ENCODE measurements at places on chromosomes 6 and 20.
A peak's percentile ranks its signal among the peaks of the same experiment; 100 is the strongest.

GRCh38 chr6:151385177-151385576 lies 6.2 kb downstream of the ZBTB2 start:
- no peak for DNase-seq

GRCh38 chr20:3922223-3922982 lies 33.2 kb downstream of the PANK2 start:
- DNase-seq, result no peak

DNA sequence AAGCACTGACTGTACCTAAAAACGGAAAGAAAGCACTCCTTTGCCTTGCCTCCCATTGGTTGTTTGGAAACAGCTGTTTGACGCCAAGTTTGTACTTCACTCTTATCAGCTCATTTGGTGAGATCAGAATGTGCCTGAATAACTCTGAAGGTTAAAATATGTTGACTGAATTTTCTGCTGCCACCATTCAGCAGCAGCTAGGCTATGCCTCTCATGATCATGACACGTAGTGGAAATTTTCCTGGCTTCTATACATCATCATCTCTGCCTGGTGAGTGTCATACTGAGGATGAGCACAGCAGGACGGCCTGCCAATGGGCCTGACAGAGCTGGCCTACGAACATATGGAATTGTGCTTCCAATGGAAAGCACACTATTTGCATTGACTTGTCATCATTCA lies 704.9 kb upstream of the CITED2 start:
- no peak for DNase-seq

- DNase-seq, result no peak
These were observed 269.1 kb upstream of the TBX18 start for GRCh38 chr6:85033547-85033946.

DNA sequence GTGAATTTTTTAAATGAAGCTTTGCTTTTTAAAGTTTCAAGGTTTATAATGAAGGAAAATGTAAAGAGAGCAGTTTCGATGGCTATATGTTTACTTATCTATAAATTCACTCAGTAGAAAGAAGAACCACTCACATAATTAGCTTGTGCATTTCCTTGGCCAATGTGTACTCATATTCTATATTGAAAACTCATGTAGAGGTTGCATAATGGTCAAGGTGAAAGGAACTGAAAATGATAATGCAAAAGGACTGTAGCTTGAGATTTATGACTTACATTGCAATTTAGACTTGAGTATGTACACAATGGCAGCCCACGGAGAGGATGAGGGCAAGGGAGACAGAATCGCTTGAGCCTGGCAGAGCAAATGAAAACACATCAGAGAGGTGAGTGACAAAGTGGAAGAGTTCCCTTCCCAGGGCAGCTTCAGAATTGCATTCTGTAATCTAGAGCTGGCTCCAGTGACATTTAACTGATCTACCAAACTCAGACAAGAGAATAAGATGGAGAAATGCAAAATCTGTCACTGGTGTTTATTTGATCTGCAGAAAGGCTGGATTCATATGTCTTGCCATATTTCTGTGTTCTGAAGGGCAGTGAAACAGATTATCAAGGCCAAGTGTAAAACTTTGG lies 191.8 kb downstream of the TMEM200A start:
- DNase-seq, result no peak

- DNase-seq, result no peak
These were observed 6.4 kb upstream of the PNPLA1 start for GRCh38 chr6:36263390-36264000.

DNA sequence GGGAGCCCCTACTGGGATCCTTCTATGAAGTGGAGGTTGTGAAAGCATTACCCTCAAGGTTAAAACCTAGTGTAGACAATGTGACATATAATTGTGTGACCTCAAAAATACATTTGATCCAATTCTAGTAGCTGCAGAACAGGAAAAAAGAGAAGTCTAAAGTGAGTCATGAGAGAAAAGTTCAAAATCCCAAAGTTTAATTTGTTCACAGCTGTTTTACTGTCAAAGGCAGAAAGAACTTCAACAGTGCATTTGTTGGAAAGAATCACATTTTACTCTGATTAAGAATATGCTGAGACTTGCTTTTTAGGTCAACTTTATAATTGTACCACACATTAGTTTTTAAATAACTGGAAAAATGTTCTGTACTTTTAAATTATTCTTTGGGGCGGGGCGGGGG lies 1027.4 kb upstream of the FLRT3 start:
- no peak for DNase-seq

DNA sequence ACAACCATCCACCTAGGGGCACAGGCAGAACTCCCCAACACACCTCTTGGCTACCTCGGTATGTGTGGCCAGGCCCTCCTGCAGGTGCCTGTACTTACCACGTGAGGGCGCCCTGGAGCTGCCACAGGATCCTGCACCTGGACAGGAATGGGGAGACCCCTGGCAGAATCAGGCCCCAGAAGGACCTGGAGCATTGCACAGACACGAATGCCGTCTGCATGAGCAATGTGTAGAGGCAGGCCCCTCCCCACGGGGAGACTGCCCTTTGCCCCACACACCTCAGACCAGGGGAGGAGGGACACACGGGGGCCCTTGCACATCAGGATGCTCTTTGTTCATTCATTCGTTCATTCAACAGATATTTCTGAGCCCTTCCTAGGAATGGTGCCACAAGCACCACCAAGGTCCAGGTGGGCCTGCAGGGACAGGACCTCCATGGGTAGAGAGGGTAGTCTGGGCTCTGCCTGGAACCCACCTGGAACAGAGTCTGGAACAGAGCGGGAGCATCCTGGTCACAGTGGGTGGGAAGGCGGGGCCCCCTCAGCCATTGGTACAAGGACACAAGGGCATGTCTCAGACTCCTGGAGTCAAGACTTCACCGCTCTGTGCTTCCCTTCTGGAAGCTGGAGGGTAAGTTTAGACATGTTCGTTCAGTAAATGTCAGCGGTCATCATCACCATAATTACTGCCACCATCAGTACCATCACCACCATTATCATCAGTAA lies 32.3 kb downstream of the YTHDF1 start:
- peak; percentile 21 for DNase-seq

GRCh38 chr6:119470893-119471542 lies 121.5 kb upstream of the MAN1A1 start:
- no peak for DNase-seq

DNA sequence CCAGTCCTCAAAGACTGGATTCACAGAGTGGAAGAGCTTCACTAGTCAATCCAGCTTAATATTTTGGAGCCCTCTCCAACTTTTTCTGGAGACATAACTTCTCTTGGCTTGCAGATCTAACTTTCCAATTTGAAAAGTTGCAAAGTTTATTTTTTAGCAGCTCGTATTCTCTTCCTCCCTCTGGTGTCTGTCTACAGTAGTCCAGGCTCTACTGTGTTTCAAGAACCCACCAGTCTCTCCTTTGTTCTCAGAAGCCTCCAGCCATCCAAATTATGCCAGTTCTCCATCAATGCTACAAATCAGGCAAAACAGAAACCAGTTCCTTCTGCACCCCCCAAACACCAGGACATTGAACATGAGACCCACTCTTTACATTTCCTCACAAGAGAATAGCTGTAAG lies 376.1 kb upstream of the OPRM1 start:
- no peak for DNase-seq

DNA sequence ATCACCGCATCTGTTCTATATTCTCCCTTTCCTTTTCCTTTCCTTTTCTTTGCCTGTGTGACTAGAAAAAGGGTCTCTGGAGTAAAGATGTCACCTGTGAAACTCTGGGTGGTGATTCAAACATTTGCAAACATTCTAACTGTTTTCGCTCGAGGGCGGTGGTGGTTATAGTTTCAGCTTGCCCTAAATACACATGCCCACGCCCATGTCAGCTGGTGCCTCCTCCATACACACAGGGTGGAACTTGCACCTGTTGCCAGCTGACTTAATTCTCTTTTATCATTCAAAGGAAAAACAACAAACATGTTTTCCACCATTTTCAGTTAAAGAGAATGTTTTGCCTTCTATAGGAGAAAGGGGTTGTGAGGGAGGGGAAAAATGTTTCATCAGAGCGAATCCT lies 381.9 kb upstream of the ARID1B start:
- no peak for DNase-seq

DNA sequence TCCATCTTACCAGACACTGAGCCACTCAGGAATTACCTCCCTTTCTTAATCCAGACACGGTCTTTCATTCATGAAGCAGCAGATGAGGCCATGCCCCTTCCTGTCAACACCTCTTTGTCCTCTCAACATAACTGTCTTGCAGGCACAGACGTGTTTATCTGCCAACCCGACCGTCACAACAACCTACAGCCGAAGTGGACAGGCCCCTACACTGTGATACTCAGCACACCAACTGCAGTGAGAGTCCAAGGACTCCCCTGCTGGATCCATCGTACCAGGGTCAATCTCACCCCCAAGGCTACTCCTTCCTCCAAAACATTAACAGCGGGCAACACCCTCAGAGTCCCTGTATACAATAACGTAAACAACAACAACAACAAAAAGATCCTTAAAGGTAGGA lies 30.6 kb upstream of the ULBP3 start:
- DNase-seq, result no peak

DNA sequence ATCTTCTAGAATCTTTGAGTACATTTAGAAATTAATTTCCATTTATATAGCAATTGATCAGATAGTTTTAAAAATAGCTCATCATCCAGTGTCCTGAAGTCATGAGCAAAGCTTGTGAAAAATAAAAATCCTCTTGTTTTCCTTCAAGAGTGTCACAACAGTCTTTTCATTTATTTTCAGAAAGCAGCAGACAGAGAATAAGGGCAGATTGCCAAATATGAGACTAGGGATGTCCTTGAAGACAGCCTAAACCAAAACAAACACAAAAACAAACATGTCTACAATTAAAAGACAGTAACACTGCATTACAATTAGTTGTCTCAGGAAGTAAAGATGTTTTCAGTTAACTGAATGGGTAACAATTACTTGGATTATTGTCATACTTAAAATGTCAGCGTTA lies 682.8 kb downstream of the TFAP2A start:
- DNase-seq, result no peak

GRCh38 chr6:43869079-43869710 lies 99.2 kb downstream of the VEGFA start:
- DNase-seq, result no peak

- DNase-seq, result no peak
These were observed 12.5 kb downstream of the SESN1 start for GRCh38 chr6:109082188-109082577.

GRCh38 chr20:16488086-16488485 lies 85.2 kb downstream of the KIF16B start:
- DNase-seq, result no peak

- no peak for DNase-seq
These were observed 29.7 kb downstream of the PDRG1 start for GRCh38 chr20:31922181-31922580.

DNA sequence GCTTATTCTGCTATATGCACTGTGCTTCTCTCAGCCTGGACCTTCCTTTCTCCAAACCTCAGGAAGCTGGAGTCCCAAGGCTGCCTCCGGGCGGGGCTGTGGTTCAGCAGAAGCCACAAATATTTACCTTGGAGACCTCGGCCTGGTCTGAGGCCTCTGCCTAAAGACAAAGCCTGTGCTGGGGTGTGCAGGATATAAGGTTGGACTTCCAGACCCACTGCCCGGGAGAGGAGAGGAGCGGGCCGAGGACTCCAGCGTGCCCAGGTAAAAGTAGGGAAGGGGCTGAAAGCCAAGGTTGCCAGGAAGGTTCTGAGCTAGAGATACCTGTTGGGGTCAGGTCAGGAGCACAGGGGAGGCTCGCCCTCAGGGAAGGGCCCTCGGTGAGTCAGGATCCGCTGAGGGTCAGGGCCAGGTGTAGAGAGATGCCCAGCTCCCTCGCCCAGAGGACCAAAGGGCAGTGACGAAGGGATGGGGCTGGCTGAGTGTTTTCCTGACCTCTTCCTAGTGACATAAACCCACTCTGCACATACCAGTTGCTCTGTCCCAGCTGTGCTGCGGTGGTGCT lies at the start of gene BPIFB1:
BPIFB1 (plus strand) TSS at position 224 of the 565 bp plus-strand sequence. CDS start 2,860 bp downstream, outside the sequence.
- no peak for DNase-seq

GRCh38 chr6:5072440-5072839 lies 12.7 kb upstream of the PPP1R3G start:
- no peak for DNase-seq

GRCh38 chr6:110813338-110814101 lies 1.7 kb downstream of the CDK19 start:
- no peak for DNase-seq

DNA sequence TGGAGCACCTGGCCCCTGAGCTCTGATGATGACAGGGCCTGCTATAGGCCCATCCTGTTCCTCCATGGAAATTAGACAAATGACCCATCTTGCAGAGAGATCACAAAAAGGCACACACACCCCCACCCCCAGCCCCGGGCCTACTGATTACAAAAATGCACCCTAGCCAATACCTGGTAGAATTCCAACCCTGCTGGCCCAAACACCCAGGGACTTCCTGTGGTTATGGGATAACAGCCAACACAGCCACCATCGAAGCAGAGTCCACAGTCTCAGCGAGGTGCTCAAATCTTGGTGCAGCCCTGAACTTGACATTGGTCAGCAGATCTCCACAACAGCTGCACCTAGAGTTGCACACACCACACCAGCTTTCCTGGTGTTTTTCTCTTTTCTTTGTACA lies 17.0 kb downstream of the NCR2 start:
- no peak for DNase-seq

DNA sequence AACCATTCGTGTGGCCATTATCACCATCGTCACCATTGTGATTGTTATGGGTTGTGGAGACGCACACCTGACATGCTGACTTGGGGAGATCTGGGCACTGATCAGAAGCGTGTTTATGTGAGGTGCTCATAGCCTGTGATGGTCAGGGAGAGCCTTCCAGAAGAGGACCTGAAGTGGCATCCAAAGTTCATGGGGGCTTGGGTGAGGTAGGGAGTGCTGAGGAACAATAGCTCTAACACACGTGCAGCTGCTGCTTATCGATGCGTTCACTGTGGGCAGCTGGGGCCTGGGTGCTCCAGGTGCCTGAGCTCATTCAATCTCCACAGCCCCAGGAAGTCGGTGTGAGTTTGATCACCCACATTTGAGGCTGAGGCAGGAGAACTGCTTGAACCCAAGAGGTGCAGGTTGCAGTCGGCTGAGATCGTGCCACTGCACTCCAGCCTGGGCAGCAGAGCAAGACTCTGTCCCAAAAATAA lies 227.3 kb downstream of the PREX1 start:
- DNase-seq, result no peak

- DNase-seq, result no peak
These were observed 255.8 kb downstream of the BTBD3 start for GRCh38 chr20:12173347-12174012.

DNA sequence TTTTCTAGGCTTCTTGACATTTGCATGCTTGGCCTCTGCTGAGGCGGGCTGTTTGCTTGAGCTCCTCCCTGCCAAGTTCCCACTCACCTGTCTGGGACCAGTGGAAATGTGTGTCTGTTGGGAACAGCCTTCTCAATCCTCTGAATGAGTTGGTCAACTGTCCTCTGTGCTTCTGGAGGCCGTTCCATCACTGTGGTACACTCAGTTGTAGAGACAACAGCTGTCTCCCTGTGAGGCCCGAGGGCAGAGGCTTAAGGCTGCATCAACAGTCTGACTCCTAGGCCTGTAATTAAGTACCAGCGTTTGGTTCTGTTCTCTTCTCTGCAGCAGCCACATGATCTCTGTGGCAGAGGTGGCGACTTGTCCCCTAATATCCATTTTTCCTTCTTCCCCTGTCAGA lies 110.9 kb downstream of the CDC5L start:
- DNase-seq, result no peak
